ENCODE measurements at places on chromosomes 3 and 15.

GRCh38 chr15:68154923-68155559 is 50.1 kb downstream of the CALML4 start:
- peak; percentile 6 for DNase-seq

- DNase-seq, result peak; percentile 40
Observed at GRCh38 chr3:43181202-43181821, 75.4 kb upstream of the POMGNT2 start.

- DNase-seq, result no peak
Observed at GRCh38 chr3:123724306-123724705, 139.5 kb upstream of the HACD2 start.

GRCh38 chr15:81380668-81381067 is 6.7 kb upstream of the TMC3 start:
- DNase-seq, result no peak

DNA sequence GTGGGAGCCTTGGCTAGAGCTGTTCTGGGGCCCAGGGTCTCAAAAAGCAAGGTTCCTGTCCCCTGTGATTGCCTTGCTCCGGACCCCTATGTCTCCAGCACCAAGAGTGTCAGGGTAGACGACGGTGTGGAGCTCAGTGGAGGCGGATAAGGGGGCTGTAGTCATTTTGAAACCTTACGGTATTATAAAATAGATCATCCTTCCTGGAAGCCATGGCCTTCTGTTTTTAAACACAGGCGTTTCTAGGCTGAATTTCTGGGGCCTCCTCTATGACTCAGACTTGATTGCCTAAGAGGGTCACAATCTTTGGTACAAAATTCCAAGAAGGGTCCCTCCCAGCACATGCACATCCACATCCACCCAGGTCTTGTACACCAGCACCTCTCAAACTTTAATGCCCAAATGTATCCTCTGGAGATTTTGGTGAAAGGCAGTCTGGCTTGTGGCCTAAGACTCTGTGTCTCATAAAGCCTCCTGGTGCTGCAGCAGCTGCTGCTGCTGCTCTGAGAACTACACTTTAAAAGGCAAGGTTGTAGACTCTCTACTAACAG is 70.5 kb upstream of the XCR1 start:
- DNase-seq, result no peak

GRCh38 chr3:15206662-15207576 is 873 bp downstream of the CAPN7 start:
- DNase-seq, result no peak

GRCh38 chr3:179021119-179021903 is 50.3 kb downstream of the ZMAT3 start:
- DNase-seq, result no peak

- no peak for DNase-seq
Observed at GRCh38 chr3:31106912-31107311, 212.5 kb upstream of the GADL1 start.

DNA sequence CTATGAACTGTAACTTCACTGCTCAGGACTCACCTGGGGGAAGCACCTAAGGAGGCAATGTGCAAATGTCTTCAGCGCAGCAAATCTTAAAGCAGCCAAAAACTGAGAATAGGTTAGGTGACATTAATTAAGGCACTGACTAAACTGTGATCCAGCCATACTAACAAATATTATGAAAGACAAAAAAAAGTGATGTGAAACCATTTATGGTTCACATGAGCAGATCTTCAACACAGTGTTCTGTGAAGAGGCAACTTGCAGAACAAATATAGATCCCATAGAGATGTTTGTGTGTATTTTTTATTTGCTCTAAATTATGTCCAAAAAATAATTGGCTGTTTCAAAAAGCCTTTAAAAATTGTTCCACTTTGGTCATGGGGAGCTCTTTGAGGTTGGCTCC is 24.1 kb upstream of the MITF start:
- no peak for DNase-seq

GRCh38 chr3:105806359-105806758 is 62.5 kb downstream of the CBLB start:
- DNase-seq, result no peak

GRCh38 chr3:135352213-135352612 is 557.2 kb downstream of the EPHB1 start:
- DNase-seq, result no peak

GRCh38 chr3:18841422-18842343 is 306.6 kb upstream of the KCNH8 start:
- no peak for DNase-seq

DNA sequence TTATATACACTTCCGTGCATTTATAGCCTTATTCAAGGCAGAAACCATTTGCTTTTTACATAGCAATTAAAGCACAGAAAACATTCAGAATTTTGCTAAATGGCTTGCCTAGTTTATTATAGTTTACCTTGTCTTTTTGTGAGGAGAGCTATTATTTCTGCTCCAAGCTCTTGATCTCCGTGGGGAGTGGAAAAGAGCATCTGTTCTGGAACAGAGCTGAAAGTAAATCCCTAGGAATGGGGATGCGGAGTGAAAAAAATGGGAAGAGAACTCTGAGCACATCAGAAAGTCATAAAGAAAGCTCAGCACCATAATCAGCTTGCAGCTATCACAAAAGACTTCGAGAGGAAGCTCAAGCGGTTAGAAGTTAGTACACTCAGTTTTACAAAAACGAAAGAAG is 1006.7 kb downstream of the ROBO2 start:
- no peak for DNase-seq

GRCh38 chr15:39690881-39691634 is 91.6 kb downstream of the FSIP1 start:
- DNase-seq, result no peak

DNA sequence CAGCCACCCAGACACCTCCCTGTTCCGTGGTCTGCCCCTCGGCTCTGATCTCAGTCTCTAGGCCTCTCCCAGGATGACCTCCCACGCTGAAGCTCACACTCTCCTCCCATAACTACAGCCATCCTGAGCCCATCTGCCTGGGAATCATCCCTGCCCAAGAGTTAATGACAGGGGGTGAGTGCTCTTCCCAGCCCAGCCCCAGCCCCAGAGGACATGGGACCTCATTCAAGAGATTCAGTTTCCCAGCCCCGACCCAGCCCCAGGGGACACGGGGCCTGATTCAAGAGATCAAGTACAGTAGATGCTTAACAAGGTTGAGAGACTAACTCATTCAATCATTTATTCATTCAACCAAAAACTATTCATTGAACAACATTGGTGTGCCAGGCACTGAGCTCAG is 272.0 kb downstream of the XXYLT1 start:
- no peak for DNase-seq

DNA sequence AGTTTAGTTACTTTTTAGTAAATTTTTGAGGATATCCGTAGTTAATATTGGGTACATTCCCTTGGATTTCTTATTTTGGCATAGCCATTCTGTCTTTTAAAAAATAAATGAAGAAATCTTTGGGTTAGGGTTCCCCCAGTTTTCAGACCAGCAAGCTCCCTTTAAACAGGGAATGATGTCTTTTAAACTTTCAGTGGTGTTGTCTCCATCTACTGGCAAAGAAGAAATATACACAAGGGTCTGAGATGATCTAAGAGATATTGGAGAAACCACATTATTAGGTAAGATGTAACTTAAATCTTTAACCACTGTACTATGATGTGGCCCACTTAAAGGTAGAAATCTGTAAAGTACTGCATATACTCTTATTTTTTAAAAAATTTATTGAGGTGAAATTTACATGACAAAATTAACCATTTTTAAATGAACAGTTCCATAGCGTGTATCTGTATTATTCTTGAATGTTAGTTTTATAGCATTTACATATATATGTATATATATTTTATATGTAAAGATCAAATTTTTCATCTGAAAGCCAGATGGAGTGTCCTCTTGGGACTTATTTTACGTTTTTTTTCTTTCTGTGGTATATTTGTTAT is 35.1 kb upstream of the EIF3J start:
- DNase-seq, result no peak

- no peak for DNase-seq
Observed at GRCh38 chr3:156477323-156477722, 77.6 kb downstream of the SSR3 start.

GRCh38 chr3:122076491-122077292 is 21.5 kb downstream of the CD86 start:
- no peak for DNase-seq

- DNase-seq, result no peak
Observed at GRCh38 chr3:52555056-52555455, 18.7 kb downstream of the UQCC5 start.

- no peak for DNase-seq
Observed at GRCh38 chr3:23128655-23129054, 74.5 kb upstream of the UBE2E2 start.

DNA sequence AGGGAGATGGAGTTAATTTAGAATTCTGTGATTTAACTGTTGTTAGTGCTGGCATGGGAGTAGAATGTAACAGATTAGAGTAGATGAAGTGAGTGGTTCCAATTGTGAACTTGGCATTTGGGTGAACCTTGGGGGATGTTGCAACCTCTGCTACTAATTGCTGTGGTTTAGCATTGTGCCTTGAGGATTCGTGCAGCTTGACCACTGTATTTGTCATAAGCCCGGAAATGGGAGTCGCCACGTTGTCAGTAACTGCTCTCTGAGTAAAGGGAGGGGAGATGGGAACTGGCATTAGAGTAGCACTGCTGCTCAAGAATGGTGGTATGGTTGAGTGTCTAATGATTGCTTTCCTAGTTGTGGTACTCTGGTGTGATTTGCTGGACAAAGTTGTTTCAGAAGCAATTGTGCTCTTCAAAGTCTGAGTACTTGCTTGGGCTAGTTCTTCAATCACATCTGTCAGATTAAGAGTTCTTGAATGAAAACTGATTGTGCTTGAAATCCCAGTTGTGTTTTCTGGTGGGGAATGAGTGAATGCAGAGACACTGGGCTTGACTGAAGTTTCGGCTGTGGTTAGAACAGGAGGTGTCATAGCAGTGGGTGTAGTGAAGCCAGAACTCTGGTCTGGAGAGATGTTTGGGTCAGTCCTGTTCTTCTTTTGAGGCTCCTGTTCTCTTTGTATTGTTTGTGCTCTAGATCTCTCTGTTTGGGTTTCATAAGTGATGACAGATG is 15.4 kb downstream of the IGSF10 start:
- no peak for DNase-seq

DNA sequence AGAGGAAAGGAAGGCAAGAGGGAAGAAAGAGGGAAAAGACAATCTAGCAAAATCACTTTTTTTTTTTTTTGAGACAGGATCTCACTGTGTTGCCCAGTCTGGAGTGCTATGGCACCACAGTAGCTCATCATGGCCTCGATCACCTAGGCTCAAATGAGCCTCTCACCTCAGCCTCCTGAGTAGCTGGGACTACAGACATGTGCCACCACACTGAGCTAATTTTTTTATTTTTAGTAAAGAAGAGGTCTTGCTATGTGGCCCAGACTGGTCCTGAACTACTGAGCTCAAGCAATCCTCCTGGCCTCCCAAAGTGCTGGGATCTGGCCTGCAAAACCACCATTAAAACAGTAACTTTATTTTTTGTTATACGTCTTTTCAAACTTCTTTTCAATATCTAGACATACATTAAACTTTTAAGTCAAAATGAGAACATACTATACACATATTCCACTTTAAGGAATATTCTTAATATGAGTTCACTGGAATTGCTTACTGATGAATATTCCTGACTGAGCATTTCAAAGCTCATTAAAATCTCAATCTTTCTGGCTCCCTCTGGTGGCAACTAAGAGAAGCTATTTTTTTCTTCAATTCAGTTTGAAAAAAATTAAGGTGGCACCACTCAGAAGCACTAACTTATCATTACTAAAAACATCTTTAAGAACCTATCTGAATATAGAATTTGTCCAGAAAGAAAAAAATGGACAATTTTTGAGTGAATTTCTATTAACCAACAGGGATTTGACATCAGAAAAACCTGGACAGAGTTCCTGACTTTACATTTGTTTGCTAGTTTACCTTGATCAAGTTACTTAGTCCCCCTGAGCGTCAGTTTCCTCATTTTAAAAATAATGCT is 40.9 kb downstream of the UACA start:
- no peak for DNase-seq

DNA sequence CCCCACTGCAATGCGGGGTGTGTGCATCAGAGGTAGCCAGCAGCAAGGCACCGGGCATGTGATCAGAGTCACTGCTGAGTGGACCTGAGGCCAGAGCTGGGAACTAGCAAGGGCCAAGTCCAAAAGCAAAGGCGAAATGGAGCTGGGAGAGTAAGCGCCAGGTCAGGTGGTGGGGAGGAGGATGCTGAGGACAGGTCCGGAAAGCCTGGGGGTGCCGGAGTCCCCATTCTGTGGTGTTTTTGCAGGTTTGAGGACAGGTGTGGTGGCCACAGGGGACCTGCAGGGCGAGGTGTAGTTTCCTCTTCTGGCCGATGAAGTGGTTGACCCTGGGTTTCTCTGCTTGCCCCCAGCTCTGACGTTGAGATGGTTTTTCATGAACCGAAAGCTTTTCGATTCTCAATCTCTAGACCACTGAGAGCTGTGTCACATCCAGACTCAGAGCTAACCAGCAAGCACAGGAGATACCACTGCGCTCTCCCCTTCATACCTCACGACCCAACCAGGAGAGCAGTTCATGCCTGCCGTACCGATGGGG is 35.0 kb upstream of the HES1 start:
- no peak for DNase-seq

GRCh38 chr3:157030712-157031111 is 129.2 kb downstream of the CCNL1 start:
- DNase-seq, result no peak

Data from stimulated activated CD4-positive, alpha-beta T cell treated with anti-CD3 and anti-CD28 coated beads, Interleukin-2, amount 100 ng/mL, for 4 hours (primary cell).